NB4 (cell line): ENCODE measurements at places on chromosomes 13 and 19.

- DNase-seq: no peak
Observed at GRCh38 chr19:21940684-21941083, 70.1 kb downstream of the ZNF208 start.

- no peak for DNase-seq
Observed at GRCh38 chr19:35039881-35040825, 1.4 kb upstream of the HPN start.

DNA sequence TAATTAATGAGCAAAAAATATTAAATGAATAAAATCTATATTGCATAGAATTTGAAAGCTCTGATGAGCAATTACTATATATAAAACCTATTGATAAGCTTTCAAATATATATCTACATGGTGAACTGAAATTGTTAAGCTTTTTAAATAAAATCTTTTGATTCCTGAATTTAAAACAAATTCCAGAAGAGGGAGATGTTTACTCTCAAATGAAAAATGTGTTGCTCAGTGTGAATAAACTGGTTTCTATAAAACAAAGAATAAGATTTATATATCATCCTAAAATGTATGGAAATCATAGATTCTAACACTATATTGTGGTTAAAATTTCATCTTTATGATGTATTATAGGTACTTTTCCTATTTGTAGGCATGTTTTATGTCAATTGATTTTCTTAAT, 171.5 kb upstream of the SLITRK6 start:
- no peak for DNase-seq

GRCh38 chr19:39212375-39212742, 8.3 kb upstream of the SYCN start:
- DNase-seq: peak; percentile 55
